Jurkat, Clone E6-1 (cell line): ENCODE measurements at places on chromosomes 7 and 10.

- DNase-seq, result no peak
These were observed 15.4 kb upstream of the MEST start for GRCh38 chr7:130476297-130477150.

DNA sequence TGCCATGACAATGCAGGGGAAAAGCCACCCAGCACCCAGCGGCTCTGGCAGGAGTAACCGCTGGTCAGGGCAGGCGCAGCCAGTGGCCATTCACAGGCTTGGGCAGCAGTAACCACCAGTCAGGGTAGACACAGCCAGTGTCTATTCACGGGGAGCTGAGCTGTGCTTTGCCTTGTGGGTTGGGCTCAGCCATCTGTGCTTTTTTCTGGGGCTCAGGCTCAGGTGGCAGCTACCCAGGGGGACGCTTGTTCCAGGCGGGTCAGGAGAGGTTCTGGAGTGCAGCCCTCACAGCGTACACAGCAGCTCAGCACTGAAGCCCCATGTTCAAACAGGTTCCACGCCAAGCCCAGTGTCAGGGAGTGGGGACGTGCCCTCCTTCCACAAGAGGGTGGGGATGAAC is 28.5 kb downstream of the FOXL3 start:
- no peak for DNase-seq

- no peak for DNase-seq
These were observed 18.3 kb upstream of the PDE1C start for GRCh38 chr7:32088451-32088881.

GRCh38 chr10:98405422-98405821 is 9.6 kb downstream of the PYROXD2 start:
- no peak for DNase-seq

- DNase-seq, result no peak
These were observed 33.9 kb upstream of the EEPD1 start for GRCh38 chr7:36119005-36119706.

- DNase-seq, result no peak
These were observed 121.9 kb downstream of the PLPP4 start for GRCh38 chr10:120578890-120579289.

DNA sequence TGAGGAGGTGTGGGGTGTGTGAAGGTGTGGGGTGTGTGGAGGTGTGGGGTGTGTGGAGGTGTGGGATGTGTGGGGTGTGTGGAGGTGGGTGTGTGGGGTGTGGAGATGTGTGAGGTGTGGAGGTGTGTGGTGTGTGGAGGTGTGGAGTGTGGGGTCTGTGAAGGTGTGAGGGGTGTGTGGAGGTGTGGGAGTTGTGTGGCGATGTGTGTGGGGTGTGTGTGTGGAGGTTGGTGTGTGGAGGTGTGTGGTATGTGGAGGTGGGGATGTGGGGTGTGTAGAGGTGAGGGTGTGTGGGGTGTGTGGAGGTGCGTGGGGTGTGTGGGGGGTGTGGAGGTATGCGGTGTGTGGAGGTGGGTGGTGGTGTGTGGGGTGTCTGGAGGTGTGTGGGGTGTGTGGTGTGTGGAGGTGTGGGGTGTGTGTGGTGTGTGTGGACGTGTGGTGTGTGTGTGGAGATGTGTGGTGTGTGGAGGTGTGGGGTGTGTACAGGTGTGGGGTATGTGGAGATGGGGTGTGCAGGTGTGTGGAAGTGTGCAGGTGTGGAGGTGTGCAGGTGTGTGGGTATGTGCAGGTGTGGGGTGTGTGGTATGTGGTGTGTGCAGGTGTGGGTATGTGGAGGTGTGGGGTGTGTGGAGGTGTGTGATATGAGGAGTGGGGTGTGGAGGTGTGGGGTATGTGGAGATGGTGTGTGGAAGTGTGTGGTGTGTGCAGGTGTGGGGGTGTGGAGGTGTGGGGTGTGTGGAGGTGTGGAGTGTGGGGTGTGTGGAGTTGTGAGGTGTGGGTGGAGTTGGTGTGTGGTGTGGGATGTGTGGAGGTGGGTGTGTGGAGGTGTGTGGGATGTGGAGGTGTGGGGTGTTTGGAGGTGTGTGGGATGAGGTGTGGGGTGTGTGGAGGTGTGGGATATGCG is 34.5 kb downstream of the SPDYE17 start:
- DNase-seq, result no peak

GRCh38 chr10:104054430-104054829 is 31.2 kb downstream of the COL17A1 start:
- DNase-seq, result no peak
